ENCODE measurements at places on chromosomes 5 and 9.

GRCh38 chr9:36848946-36849345 lies 185.1 kb downstream of the PAX5 start:
- no peak for DNase-seq

- no peak for DNase-seq
Measured at GRCh38 chr5:122880749-122881148, 35.3 kb downstream of the SNX24 start.

DNA sequence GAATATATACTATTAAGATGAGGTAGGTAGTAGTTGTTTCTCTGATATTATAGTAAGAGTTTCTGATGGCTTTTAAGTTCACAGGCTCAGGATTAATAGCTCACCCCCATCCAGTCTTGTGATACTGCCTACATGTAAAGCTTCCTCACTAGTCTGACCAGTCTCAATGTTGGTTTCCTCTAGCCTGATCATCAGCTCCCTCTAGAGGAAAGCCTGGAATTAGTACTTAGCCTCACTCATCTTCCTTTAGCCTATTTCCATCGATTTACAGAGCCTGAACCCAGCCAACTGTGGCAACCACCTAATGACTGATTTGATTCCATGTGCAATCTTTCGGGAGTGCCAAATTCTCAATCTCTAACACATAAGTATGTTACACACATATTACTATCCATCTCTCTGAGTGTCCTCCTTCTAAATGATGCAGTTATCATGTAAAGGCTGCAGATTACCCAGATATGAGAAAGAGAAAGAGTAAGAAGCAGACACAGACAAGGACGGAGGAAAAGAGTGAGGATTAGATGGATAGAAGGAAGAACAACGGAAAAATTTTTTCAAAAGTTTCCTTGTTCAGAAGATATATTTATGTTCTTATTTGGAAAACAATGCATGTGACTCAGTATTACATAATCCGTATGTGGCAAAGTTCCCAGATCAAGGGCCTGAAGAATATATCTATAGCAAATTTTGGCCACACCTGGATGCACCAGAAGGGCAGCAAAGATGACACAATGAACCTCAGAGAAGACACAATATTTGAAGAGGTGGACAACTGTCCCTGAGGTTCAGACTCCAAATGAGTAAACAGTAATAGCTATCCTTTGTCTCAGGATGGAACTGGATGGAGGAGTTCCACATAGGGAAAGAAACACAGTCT lies 333.7 kb downstream of the ELAVL2 start:
- no peak for DNase-seq

- no peak for DNase-seq
Measured at GRCh38 chr5:31365776-31366175, 166.1 kb downstream of the DROSHA start.

- no peak for DNase-seq
Measured at GRCh38 chr5:79886456-79886855, 104.6 kb downstream of the MTX3 start.

DNA sequence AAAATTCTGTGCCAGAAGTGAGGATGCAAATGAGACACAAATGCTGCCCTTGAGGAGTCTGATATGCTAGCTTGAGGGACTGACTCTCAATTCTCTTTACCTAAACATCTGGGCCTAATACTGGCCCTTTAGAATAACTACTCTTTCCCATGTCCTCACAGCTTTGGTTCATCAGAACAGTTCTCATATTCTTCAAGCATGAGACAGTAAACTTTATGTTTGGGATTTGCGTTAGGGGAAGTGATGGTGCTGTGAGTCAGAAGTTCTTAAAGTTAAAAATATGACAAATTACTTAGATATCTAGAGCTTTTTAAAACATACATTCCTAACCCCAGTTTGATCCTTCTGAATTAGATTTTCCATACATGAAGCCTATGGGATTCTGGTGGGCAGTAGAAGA lies 665.0 kb upstream of the RGMB start:
- no peak for DNase-seq

DNA sequence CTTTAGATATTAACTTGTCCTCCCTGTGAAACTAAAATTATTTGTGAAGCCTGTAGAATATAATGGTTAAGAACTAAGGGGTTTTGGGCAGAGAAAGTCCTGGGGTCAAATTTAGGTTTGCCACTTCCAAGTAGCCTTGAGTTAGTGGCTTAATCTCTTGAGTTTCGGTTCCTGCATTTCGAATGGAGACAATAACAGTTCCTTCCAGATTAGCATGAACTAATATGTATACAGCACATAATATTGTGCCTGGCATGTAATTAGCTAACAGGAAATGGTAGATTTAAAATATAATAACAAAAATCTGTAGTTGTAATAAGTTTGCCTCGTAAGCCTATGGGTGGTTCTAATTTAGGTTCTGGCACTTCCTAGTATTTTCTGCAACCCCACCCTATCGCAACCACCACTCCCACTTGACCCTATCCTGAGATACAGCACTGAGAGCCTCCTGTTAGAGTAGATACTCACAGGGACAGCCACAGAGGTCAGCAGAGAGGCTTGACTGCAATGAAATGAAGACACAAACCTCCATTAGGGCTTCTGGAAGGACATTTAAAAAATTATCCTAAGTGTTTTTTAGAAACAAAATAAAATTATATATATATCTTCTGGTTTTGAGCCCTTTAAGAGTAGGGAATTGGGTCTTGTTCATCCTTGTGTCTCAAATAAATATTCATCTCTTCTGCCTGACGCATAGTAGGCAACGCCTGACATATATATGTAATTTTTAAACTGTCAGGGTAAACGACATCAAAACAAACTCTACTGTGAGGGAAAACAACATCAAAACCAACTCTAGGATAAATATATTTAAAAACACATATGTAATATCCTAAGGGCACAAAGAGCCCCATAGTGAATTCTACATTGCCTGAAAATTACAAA lies 8.5 kb downstream of the SPINK9 start:
- DNase-seq: no peak

DNA sequence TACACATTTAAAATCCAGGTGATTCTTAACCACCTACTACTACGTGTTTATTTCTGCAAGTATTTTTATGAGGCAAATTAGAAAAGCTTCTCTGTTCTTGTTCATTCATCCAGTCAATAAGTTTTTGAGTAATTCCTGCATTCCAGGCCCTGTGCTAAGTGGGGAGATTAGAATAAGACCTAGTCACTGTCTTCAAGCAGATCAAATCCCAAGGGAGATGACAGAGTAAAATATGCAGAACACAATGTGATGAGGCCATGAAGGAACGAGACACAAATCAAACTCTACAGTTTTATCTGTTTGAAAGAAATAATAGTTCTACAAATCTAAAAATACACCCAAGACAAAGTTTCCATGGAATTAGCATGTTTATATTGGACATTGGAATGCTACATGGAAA lies 158.8 kb downstream of the CEP120 start:
- DNase-seq: no peak
